ENCODE measurements at places on chromosomes 2 and 18. TPM values are rescaled to one million over a fixed set of nuclear protein-coding genes. Genes with fewer than 3 reads are reported as not detected.
A peak's percentile ranks its signal among the peaks of the same experiment; 100 is the strongest.

The ST8SIA5 gene
- 9.8 TPM for total RNA-seq

The AFF3 gene
- 2.6 TPM for total RNA-seq

The SERPINB4 gene
- total RNA-seq = 0.05 TPM

The OSR1 gene
- not detected for total RNA-seq

The BMP10 gene
- total RNA-seq = not detected

The TSPYL6 gene
- not detected for total RNA-seq

The FBLN7 gene
- total RNA-seq = 3.0 TPM

The CCNT2 gene
- 11.7 TPM for total RNA-seq

DNA sequence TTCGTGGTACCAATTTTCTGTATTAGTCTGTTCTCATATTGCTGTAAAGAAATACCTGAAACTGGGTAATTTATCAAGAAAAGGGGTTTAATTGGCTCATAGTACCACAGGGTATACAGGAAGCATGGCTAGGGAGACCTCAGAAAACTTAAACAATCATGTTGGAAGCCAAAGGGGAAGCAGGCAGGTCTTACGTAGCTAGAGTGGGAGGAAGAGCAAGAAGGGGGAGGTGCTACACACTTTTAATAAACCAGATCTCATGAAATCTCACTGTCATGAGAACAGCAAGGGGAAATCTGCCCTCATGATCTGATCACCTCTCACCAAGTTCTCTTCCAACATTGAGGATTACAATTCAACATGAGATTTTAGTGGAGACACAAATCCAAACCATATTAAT is 226.8 kb upstream of the TPO start:
- DNase-seq = no peak

DNA sequence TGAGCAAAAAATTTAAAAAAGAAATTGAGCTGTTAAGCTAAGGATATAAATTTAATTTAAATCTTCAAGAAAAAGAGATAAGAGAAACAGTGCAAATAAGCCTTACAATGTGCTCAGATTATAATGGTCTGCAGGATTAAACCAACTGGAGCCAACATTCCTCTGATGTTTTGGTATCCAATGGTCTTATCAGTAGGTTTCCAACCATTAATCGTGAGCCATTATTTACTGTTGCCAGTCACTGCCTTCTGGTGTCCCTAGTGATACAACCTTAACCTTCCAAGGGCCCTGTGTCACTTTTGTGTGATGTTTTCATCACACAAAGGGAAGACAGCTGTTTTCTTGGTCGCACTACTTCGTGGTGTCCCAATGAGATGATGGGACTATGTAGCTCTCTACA is 134.5 kb upstream of the CTAGE1 start:
- DNase-seq = peak; percentile 86

DNA sequence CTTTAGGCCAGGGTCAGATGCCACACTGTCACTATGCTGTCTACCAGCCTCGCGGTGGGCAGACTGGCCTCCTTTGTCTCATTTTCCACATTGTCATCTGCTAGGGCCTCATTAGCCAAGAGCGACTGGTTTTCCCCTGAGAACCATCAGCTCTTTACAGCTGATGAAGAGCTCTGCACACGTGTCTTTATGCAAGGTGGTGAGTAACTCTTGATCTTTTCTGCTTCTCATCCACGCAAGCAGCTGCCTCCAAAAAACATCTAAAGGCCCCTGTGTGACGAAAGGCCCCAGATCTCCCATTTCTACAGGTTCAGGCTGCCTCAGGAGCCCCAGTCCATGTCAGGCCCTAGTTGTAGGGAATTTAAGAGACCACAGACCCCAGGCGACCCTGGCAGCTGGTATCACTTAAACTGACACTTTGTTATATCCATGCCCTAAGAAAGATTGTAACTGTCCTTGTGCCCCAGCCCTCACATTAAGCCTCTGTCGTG is 52.9 kb downstream of the DPYSL5 start:
- DNase-seq = no peak

DNA sequence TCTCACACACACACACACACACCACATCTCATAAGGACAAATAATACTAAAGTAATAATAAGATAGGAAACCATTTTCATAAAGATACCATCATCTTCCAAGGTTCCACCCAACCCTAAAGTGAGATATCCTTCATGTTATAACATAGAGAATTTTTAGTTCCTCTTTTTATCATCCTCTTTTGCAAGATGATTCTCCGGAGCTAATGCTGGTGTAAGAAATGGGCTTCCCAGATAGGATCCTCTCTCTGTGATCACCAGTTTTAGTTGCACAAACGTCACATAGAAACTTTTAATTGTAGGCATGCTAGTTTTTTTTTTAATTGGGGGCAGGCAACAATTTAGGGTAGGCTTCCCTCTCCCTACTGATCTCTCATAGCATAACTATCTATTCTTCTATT is 49.6 kb downstream of the ARHGAP25 start:
- no peak for DNase-seq

- DNase-seq = no peak
Observed at GRCh38 chr2:196142825-196143224, 28.6 kb downstream of the STK17B start.

GRCh38 chr2:62539606-62540407 is 33.8 kb upstream of the TMEM17 start:
- DNase-seq = no peak

DNA sequence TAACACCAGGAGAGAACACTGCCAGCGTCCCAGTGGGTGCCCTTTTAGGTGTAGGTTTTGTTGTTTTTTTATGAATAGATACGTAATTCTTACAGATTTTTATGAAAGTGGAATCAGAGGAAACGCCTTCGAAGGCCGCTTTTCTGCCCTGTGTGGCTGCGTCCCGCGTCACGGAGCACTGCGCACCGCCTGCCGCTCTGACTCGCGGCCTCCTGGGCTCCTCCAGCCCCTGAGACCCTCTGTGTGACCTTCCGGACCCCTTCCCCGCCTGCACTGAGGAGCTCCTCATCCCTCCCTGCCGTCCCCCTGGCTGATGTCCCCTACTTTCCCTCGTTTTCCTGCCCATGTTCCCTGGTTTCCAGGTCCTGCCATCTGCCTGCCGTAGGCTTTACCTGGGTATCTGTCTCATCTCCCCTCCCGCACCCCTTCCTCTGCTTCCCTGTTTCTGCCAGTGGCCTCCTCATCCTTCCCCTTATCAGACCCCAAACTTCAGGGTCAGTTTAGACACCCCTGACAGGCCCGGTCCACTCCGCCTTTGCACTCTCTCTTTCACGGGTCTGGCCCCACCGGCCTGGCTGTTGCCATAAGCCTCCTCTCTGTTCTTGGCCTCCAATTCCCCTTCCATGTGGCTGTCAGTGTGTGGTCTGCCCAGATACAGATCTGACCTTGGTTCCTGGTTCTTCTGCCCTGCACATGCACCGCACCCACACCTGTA is 32.7 kb downstream of the PDIA6 start:
- no peak for DNase-seq

- DNase-seq = no peak
Observed at GRCh38 chr2:233252227-233252626, 754 bp downstream of the ATG16L1 start.

DNA sequence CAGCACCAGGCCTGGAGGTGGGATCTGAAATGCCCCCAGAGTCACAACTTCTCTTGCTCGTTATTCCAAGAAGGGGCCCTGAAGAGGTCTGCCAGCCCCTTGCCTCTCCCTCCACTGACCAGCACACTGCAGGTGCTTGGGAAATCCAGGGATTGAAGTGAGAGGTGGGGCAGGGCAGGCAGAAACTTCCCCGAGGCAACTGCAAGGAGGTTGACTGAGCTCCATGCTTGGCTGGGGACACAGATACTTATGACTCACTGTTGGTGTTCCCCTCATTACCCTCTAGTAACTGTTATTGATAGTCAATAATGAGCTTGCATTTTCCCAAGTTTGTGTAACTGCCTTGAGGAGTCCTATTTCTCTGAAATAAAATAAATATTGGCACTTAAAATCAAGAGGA is 47.5 kb downstream of the MARCO start:
- DNase-seq = no peak

- no peak for DNase-seq
Observed at GRCh38 chr18:68855491-68855890, 57.6 kb downstream of the CCDC102B start.
